Gastrocnemius medialis (tissue), 4 donors: ENCODE measurements at places on chromosomes 3 and 15.

DNA sequence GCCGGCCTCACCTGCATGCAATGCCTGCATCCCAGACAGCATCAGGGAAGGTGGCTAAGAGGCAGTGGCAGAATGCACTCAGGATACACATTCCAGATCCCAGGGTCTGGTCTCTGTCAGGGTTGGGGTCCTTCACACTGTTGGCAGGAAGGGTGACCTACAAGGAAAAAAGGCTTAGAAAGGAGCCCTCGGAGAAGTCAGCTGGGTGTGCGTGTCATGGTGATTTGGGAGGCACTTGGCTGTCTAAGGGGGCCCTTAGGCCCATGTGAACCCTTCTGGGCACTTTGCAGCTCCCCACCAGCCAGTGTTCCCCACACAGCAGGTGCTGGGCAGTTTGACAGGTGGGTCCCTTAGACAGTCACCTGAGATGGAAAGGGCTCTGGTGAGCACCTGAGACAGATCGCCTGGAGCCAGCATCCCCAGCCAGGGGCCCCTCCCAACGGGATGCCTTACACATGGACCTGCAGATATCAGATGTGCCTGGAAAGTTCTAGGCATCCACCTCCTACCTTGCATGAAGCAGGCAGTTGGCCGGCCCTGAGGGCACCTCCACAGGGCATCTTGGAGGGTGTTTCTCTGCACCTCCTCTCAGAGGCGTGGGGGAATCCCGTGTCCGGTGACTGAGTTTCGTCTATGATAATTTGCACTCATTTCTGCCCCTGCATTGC is 131.6 kb downstream of the LRRK1 start:
- no peaks in the 10 kb centered on the region for H3K36me3 ChIP-seq
- no peaks in the 10 kb centered on the region for H3K27me3 ChIP-seq
- DNase-seq: no peak

- no peaks in the 10 kb centered on the region for H3K27me3 ChIP-seq
- no peaks in the 10 kb centered on the region for H3K36me3 ChIP-seq
- H3K27ac ChIP-seq: no peak overlapping the region
- no peak overlapping the region for H3K4me3 ChIP-seq
- DNase-seq: no peak
These were observed 3.5 kb upstream of the AHSG start for GRCh38 chr3:186609247-186609868.

GRCh38 chr15:87219650-87220615 is 1036.6 kb downstream of the NTRK3 start:
- no peaks in the 10 kb centered on the region for H3K36me3 ChIP-seq
- H3K27me3 ChIP-seq: no peaks in the 10 kb centered on the region
- no peak for DNase-seq
- H3K27ac ChIP-seq: no peak overlapping the region
- H3K4me1 ChIP-seq: no peaks in the 10 kb centered on the region

DNA sequence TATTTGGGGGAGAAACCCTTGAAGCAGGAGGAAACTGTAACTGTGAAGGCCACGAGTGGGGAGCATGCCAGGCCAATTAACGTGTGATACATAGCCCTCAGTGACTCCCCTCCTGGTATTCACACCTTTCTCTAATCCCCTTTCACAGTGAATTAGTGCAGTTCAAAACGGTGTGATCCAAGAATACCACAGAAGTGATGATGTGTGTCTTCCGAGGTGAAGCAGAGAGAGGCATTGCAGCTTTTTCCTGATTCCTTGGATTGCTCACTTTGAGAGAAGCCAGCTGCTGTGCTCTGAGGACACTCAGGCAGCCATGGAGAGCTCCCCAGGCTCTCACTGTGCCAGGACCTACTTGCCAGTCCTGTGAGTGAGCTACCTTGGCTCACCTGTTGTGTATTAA is 17.3 kb downstream of the NIPA2 start:
- no peak overlapping the region for H3K4me3 ChIP-seq
- H3K36me3 ChIP-seq: peaks cover 49% of the 10 kb centered on the region
- H3K27ac ChIP-seq: no peak overlapping the region
- no peak for DNase-seq
- no peaks in the 10 kb centered on the region for H3K27me3 ChIP-seq

- H3K4me3 ChIP-seq: no peak overlapping the region
- H3K36me3 ChIP-seq: no peaks in the 10 kb centered on the region
- H3K27me3 ChIP-seq: no peaks in the 10 kb centered on the region
These were observed 68.0 kb downstream of the FNDC3B start for GRCh38 chr3:172107403-172107802.

DNA sequence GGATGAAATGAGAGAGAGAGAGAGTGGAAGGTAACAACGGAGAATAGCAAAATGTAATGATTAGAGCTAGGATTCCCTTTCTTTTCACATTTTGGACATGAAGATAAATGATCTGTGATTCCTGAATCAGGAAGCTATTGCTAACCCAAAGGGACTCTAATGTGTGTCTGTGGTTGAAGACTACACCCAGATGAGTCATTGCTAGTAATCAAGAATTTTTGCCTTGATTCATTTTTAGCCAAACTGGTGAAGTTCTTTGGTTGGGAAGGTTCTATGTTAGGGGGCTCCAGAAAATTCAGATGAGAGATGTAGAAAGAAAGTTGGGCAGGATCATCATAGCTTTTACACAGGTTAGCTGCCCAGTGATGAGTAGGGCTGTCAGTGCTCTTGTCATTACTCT is 116.4 kb downstream of the DUT start:
- H3K36me3 ChIP-seq: no peaks in the 10 kb centered on the region
- no peak for DNase-seq
- H3K27ac ChIP-seq: no peak overlapping the region

DNA sequence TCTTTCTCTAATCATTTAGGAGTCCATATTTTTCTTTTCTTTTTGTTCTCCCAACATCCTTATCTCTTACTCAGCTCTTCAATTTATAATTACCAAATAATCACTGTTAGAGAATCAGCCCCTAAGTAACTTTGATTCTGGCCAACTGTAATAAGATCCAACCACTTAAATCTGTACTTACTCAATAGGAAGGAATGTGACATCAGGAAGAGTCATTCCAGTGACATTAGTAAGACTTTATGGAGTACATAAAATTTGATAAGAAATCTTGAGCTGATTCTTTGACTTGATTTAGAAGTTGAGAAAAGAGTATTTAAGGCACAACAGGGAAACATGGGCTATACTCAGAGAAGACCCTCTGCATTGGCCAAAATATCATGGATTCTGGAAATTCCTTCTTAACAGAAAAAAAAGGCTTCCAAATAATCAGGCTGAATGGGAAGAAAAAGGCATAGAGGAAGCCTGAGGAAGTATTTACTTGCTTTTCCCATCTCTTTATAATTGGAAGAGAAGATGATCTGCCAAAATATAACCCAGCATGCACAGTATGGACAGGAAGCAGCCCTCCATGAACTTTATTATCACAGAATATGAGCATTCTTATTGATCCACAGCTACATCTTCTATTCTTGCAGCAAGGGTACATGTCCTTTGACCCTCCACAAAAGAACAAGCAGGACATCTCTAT is 289.7 kb upstream of the TPRG1 start:
- H3K27me3 ChIP-seq: no peaks in the 10 kb centered on the region
- H3K27ac ChIP-seq: peak overlapping the region; percentile 34
- H3K36me3 ChIP-seq: peaks cover 4% of the 10 kb centered on the region
- no peak overlapping the region for H3K4me3 ChIP-seq

DNA sequence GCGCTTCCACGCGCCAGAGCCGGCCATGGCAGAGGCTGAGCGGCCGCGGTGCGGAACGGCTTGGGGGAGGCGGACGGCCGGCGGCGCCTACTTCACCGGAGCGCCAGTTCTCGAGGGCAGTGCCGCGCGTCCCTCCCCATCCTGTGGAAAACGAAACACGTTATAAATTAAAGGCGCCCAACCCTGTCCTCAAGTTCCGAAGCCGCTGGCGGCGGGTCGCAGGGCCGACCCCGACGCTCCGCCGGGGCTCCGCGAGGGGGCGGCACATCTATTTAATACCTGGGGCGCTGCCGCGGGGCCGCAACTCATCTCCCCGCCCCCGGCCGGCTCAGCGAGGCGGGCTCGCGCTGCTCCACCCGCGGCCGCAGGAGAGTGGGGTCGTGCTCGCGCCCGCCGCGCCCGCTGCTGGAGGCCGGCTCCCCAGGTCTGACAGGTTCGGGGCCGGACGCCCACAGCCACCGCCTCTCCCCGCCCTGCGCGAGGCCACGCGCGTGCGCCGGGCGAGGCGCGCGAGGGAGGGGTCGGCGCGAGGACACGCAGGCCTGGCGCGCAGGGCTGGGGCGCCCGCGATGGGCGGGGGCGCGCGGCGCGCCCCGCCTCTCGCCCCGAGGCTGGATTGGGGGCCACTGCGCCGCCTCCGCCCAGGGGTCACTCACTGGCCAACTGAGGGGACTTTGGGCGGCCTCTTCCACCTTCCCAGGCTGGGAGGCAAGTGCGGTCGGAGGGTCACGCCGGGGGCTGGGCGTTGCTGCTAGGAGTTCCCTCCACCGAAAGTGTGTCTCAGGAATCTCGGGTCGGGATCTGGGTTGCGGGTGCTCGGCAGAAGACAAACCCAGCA is at the start of gene SLC30A4:
Gene SLC30A4 (minus strand): TSS at position 428 of the 838 bp plus-strand sequence. CDS start 401 bp downstream, at position 27.
- no peaks in the 10 kb centered on the region for H3K27me3 ChIP-seq
- H3K27ac ChIP-seq: peak within 1 kb of the TSS; percentile 80
- H3K4me3 ChIP-seq: peak within 1 kb of the TSS; percentile 77
- no peaks in the 10 kb centered on the region for H3K36me3 ChIP-seq
- peaks cover 17% of the 10 kb centered on the region for H3K4me1 ChIP-seq

DNA sequence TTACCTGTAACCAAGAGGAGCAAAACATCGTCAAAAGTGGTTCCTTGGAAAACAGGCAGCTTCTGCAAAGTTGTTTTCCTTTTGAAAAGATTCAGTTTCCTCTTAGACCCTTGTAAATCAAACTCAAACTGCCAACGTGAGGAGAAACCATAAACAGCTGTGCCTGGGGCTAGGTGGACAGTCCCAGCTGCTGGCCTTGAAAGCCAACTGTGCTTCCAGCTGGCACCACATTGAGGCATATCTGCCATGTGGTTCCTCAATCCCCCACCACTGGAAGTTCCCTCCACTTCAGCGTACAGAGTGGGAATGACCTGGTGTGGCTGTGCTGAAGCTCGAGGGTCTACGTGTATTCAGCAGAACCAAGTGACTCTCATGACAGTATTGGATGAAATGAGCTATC is 40.9 kb downstream of the HRH1 start:
- DNase-seq: no peak
- peak overlapping the region; percentile 9 for H3K4me3 ChIP-seq
- H3K27ac ChIP-seq: peak overlapping the region; percentile 10
- H3K4me1 ChIP-seq: peaks cover 19% of the 10 kb centered on the region
- H3K27me3 ChIP-seq: no peaks in the 10 kb centered on the region
- H3K36me3 ChIP-seq: no peaks in the 10 kb centered on the region

- H3K36me3 ChIP-seq: no peaks in the 10 kb centered on the region
- no peak for DNase-seq
- peaks cover 4% of the 10 kb centered on the region for H3K27me3 ChIP-seq
These were observed 3.4 kb downstream of the CD96 start for GRCh38 chr3:111545349-111545748.

GRCh38 chr3:131744765-131745164 is 242.0 kb upstream of the MRPL3 start:
- H3K36me3 ChIP-seq: no peaks in the 10 kb centered on the region
- no peak overlapping the region for H3K4me3 ChIP-seq
- no peak for DNase-seq
- no peaks in the 10 kb centered on the region for H3K4me1 ChIP-seq
